ENCODE measurements at places on chromosomes 3 and 15. TPM values are rescaled to one million over a fixed set of nuclear protein-coding genes. Genes with fewer than 3 reads are reported as not detected.

Gene SPPL2A
- 84.8 TPM for total RNA-seq

Gene CD80
- not detected for total RNA-seq

Gene MTHFS
- 57.0 TPM for total RNA-seq

DNA sequence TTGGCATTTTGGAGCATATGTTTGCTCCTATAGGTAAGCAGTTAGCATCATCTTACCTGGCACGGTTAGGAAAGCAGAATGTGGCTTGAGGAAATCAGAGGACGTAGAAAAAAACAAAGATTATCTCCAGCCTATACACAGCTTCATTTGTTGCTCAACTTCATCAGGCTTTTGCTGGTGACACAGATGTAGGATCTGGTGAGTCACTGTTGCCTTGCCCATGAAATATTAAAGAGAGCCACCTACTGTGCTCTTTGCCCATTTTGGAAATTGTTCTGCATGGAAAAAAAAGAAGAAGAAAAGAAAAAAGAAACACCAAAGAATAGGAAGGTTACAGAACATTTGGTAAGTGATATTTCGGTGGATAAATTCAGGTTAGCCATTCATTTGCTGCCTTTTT is 3.8 kb downstream of the IL1RAP start:
- no peak for DNase-seq

DNA sequence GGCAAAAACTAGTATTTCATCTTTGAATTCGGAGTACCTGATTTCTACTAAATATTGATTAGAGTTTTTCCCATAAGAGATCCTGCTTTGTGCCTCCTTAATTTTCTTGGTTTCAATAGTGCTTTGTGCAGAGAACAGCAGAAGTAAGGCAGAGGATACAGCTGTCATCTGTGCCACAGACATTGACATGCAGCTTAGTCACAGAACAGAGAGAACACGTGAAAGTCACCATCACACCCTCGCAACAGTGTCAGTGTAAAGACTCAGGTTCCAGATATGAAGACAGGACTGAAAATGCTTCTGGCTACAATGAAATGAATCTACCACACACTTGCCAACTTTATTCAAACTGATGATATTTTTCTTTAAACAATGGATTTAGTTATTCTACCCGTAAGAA is 942.8 kb upstream of the CFAP20DC start:
- no peak for DNase-seq

GRCh38 chr3:184565421-184566211 is 4.0 kb downstream of the EPHB3 start:
- DNase-seq, result no peak

- no peak for DNase-seq
Observed at GRCh38 chr3:170346481-170347392, 10.8 kb upstream of the SKIL start.

All from Karpas-422 (cell line).